ENCODE measurements at places on chromosomes 13 and 19.

GRCh38 chr19:384799-385169 lies 24.2 kb downstream of the C2CD4C start:
- no peak for DNase-seq

- DNase-seq, result no peak
These were observed 28.3 kb upstream of the GARRE1 start for GRCh38 chr19:34226036-34226435.

- peak; percentile 55 for DNase-seq
These were observed 1.4 kb downstream of the ING1 start for GRCh38 chr13:110714797-110715394.

DNA sequence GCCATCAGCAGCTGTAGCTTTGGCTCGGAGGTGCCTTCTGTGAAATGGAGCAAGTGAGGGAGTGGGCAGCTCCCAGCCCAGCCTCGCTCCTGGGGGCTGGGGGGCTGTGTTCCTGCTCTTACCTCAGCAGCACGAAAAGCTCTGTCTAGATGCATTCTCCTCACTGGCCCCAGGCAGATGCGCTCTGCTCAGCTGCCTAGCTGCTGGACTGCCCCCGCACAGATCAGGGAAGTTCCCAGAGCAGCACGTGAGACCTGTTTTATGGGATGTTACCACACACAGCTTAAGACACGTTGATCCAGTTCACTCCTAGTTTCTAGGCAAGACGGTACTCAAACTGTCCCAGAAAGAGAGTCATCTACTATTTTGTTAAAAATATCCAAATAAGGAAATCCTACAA lies 13.6 kb downstream of the LCP1 start:
- DNase-seq, result no peak

DNA sequence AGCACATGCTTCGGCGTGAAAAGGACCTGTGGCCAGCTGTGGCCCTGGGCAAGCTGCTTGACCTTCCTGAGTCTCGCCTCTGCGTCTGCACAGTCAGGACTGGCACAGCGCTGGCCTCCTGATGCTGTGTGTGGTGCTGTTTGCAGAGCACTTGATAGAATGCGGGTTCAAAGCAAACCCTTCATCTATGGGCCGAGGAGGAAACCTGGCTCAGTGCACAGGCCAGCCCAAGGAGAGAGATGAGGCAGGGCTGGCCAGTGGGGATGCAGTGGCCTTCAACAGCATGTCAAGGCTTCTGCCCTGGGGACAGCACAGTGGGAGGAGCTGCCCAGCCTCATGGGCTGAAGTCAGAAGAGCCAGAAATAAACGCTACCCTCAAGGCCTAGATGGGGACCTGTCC lies 21.3 kb upstream of the VSTM2B start:
- DNase-seq, result peak; percentile 68

- DNase-seq, result no peak
These were observed 3.0 kb upstream of the SLC6A16 start for GRCh38 chr19:49327878-49328544.

DNA sequence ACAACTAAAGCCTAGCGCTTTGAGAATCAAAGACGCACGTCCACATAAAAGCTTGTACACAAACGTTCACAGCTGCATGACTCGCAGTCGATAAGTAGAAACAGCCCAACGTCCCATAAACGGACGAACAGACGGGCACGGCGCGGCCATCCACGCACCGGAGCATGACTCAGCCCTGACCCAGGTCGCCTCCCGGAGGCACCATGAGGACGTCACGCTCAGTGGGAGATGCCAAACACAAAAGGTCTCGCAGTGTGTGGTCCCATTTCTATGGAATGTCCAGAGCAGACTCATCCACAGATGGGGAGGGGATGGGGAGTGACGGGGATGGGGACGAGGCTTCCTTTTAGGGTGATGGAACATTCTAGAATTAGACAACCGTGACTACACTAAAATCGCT lies 9.4 kb downstream of the POLRMT start:
- DNase-seq, result no peak

DNA sequence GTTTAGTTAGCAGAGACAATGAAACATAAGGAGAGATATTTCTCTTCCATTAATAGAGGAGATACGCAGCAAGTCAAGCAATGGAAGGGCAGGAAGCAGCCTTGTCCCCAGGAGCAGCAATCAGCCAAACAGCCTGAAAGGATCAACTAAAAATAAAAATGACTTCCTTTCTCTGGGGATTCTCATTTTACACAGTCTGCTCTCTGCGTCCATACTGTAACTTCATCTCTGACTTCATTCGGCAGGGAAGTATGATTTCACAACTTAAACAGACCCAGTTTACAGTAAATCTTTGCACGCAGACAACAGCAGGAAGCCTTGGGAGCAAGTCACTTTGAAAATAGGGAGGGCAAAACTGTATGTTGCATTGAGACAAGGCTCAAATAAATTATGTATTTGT lies 826.7 kb downstream of the DIAPH3 start:
- no peak for DNase-seq

DNA sequence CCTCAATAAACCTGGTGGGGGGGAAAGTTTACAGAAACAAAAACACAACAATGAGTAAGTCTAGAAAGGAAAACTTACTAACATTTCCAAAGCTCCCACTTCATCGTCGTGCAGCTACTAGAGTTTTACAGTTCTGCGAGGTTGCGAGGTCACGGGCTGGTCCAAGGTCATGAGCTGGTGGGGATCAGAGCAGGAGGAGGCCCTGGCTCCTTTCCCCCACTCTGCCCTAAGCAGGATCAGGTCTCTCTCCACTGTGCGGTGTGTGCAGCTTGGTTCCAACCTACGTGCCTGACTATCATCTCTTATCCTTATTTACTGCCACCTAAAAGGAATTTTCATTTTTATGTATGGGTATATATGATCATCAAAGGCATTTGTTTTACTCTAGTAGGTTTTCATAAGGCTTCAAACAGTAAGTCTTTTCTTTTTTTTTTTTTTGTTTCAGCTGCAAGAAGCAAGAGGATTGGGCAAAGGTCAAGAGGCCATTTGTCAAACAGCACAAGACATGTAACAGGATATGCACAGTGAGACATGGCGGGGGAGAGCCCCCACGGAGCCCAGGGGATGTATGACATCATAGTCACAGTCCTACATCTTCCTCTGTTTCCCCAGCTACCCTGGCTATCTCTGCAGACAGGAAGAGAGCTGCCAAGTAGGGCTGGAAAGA lies 76.6 kb upstream of the POMP start:
- DNase-seq, result no peak

DNA sequence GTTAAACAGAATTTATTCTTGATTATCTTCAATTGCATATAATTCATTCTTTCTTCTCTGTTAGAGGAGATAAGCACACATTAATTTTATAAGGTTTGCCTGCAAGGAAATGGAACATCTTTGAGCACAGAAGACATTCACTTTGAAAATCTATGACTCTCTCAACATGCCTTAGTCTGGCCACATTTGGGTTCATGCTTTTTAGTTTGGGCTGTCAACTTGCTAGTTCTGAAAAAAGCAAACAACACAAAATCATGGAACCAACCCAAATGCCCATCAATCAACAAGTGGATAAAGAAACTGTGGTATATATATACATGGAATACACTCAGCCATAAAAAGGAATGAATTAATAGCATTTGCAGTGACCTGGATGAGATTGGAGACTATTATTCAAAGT lies 71.5 kb downstream of the CYSLTR2 start:
- DNase-seq, result no peak

GRCh38 chr19:47523473-47523872 lies 8.6 kb upstream of the NAPA start:
- no peak for DNase-seq

- no peak for DNase-seq
These were observed 1.9 kb downstream of the GNG14 start for GRCh38 chr19:12689581-12690216.

GRCh38 chr13:52053460-52053859 lies 29.0 kb downstream of the UTP14C start:
- no peak for DNase-seq

GRCh38 chr19:10219678-10220077 lies 11.5 kb downstream of the S1PR2 start:
- DNase-seq, result no peak

- DNase-seq, result peak; percentile 42
These were observed at the start of gene DENND1C for GRCh38 chr19:6481541-6482342. TSS of gene DENND1C (minus strand) at chr19:6481787. CDS start at chr19:6481695, 92 bp downstream.

DNA sequence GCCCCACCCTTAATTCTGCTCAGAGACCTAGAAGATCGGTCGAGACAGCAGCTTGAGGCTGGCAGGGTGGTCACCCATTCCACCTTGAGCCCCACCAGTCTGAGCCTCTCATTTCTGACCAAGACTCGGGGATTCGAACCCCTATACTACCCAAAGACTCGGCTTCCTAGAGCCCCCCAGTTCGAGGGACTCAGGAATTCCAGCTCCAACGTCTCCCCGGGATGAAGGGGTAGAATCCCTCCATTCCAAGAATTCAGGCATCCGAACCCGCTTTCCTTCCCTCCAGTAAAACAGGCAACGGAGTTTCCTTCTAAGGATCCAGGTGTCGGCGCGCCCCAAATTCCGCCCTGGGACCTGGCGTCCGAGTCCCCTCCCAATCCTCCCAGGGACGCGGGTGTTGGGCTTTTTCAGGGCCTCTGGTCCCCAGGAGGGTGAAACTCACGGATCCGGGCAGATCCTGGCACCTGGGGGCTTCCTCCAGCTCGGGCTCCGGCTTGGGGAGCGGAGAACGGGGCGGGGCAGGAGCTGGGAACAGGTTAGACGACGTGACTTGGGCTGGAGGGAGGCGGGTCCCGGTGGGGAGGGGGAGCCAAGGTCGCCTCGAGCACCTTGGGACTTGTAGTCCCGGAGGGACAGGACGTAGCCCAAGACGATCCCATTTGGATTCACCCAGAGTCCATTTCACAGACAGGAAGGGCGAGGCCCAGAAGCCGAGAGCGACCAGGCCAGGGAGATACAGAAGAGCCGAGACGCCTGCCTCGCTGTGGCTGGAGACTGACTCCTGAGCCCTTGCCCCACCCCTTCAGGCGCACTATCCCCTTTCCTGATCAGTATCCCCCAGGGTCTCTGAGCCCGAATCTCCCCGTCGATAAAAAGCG lies at the start of gene PPP1R13L:
TSS of gene PPP1R13L (minus strand) at position 513 of the 878 bp plus-strand sequence. CDS start 6,751 bp downstream, outside the sequence.
- DNase-seq, result no peak

DNA sequence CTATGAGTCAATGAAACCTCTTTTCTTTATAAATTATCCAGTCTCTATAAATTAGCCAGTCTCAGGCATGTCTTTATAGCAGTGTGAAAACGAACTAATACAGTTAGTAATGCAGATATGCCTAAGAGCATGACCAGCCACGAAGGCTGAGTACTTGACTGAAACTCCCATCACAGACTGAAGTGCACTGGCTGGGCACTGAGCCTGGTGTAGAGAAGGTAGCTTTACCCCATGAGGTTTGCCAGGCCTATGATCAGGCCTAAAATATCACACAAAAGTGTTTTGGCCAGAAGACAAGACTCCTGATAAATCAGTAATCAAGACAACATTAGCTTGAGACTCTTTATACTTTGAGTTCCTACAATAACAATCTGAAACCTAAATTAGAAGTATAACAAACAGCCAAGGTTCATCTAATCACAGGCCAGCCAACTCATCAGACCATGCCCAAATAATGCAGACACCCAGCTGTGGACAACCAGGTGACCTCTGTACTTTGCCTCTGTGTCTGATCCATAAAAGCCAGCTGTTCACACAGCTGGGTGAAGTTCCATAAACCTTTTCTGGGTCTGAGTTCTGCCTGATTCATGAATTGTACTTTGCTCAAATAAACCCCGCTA lies 771.8 kb upstream of the SLITRK1 start:
- DNase-seq, result no peak

GRCh38 chr19:29054886-29055675 lies 157.9 kb downstream of the UQCRFS1 start:
- DNase-seq, result no peak

GRCh38 chr19:40078377-40078776 lies 12.4 kb downstream of the ZNF780A start:
- DNase-seq, result no peak
